ENCODE measurements at places on chromosomes 3 and 15.

DNA sequence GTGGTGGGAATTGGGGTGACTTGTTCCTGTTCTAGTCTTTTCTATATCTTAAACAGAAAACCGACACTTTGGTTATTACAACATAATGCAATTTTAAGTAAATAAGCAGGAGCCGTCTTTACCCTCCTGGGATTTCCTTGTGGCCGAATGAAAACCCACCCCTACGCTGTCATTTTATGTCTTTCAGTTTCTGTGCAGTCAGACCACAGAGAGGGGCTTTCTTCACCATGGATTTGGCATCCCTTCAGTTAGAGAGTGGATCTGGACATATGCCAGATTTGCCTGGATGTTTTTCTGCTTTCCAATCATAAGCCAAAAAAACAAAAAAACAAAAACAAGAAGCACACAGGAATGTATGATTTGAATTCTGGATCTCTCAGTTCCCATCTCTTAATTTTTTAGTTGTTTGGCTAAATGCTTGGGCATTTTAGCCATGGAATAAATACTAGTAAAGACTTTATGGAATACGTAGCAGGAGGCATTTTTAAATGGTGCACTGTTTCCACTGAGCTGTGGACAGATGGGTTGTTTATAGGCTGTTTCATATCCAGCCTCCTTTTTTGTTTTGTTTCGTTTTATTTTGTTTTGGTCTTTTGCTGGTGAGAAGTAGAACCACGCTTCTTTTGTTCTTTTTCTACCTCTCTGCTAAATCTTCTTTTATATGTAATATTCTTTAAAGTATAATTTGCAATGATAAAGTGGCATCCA is 272.9 kb downstream of the FEZF2 start:
- no peak for DNase-seq

DNA sequence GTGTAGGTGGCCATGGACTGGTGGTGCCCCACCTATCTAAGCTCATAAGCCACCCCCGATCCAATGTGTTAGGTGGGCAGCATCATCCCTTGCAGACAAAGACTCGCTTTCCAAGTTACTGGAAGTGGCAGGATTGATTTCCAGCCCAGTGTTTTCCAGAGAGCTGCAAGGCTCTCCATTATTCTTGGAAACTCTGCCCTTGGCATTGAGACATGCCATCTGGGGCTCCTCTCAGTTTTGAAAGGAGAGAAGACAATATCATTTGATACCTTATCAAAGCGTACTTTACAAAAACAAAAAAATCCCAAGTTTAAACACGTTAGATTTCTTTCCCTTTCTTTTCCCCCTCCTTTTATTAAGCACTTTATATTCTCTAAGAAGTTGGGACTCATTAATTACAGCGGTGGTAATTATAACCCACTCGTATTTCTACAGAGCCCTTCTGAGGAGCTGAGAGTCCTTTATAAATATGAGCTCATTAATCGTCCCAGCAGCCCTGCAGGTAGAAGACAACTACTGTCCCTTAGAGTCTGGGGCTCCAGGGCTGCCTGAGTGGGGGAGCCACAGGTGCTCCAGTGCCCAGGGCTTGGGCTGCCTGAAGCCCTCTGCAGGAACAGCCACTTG is 226.1 kb downstream of the TLE3 start:
- no peak for DNase-seq

DNA sequence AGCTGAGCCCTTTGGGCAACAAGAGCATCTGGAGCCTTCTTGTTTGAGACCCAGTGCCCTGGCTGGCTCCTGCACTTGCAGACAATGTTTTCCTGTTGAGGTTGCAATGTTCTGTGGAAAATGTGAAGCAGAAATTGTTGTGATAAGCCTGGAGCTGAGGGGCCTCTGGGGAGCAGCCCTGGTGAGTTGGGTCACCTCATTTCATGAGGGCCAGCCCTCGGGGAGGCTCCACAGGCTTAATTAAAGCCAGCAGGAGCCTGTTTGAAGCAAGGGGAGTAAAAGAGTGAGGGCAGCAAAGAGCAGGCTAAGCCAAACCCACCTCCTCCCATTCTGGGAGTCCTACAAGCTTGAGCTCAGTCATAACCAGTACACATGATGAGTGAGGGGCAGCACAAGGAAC is 154.3 kb downstream of the ALDH1A2 start:
- no peak for DNase-seq

- DNase-seq: no peak
These were observed 10.2 kb upstream of the LDHAL6B start for GRCh38 chr15:59196416-59196815.

GRCh38 chr3:165875644-165876043 is 38.4 kb upstream of the BCHE start:
- no peak for DNase-seq

DNA sequence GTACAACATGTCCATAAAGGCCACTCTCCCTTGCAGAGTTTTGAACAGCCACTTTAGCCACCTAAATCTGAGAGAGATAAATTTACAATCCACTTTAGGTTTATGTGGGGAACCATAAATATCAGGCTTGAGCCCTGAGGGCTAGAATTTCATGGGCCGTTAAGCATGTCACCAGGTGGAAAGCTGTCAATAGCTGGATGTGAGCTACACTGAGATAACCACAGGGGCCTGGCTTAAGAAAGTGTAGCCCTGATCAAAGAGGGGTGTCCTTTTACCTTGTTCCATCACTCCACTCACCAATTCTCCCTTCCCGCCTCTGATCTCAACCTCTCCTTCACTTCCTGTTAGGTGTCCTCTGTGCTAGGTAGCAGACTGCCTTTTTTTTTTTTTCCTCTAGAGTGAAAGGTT is 172.8 kb upstream of the ICE2 start:
- DNase-seq: no peak

GRCh38 chr3:115996420-115997108 is 373.3 kb downstream of the GAP43 start:
- no peak for DNase-seq

DNA sequence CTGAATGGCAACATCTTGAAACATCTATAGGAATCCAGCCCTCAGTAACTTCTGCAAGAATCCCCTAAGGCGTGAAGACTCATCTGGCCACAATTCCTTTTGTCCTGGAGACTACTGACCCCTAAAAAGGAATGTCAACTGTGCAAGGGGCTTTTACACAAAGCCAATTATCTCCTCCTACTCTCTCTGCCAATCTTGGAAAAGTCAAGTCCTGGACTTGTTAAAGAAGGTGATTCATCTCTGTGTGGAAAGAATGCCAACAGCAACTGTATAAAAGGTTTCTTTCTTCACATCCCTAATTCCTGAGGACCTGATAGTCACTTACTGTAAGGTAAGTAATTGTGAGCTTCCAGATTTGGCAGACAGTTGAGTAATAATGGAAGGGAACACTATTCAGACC is 22.3 kb downstream of the THRB start:
- no peak for DNase-seq

DNA sequence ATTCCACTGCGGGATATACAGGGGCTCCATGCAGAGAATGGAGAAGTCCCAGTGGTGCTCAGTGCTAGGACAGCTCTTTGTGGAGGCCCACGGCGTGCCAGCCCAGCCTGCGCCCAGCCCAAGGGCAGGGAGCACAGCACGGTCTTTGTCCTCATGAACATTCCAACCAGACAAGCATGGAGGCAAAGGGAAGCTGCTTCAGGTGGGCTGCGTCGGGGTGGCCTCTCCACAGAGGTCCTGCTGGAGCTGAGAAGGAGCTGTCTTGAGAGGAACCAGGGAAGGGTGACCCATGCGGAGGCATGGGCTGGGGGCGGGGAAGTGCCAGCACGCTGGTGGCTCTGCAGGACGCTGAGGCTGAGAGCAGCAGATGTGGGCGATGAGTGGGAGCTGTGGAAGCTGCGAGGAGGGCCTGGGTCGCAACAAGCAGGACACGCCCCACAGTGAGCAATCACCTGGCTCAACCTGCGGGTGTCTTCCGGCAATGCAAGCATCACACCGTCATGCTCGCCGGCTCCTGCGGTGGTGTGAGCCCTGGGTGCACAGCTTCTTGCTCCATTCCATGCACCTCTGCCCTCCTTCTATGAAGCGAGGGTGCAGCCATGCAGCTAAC is 14.0 kb upstream of the KLF15 start:
- no peak for DNase-seq

DNA sequence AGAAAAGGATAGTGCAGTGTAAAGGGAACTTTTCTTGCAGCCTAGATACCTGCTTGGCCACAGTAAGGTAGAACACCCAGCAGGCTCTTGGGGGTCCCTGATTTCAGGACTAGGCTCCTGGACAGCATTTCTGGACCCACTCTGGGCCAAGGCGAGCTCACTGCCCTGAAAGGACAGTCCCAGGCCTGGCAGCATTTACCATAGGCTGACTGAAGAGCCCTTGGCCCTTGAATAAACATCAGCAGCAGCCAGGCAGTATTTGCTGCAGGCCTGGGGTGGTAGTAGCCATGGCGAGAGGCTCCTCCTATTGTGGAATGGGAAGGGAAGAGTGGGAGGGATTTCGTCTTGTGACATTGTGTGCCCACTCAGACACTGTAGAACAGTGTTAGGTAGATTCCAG is 529.2 kb downstream of the TUSC7 start:
- DNase-seq: no peak

DNA sequence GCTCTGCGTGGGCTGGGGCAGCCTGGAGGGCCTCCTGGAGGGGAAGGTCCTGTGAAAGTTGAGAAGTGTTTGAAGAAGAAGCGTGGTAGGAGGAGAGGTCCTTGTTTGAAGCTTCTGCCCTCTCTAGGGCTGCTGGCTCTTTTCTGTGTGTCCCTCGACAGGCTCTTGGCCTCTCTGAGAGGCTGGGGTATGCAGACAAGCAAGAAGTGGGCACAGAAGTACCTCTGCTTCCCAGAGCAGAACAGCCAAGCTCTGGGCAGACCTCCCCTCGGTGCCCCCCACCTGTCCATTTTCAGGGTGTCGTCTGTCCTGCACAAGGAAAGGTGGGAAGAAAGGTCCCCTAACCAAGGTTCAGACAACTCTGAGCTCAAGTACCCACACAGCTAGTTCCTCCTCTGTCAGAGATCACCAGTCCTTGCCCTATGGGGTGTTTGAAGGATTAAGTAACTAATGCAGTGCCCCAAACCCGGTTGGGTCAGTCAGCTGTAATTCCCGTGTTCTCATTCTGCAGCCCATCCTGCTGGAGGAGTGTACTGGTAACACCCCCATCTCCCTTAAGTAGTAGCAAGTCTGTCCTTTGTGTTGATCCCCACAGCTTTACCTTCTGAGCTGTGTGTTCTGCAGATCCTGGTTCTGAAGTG is 6.3 kb downstream of the CSK start:
- DNase-seq: no peak

DNA sequence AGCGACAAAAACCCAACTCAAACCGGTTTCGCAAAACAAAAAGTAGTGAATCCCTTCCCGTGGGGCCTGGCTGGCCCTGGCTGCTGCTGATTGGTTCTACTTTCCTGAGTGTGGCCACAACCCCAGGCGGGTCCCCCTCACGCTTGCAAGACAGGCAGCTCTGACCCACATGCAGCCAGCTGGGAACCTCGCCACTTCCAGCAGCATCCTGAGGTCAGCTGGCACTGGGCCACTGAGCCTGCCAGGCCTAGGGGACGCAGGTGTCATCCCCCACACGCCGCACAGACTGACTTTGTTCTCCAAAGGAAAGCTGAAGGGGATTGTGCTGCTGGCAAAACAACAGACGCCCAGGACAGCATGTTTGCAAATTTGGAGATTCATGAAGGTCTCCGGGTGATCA is 111.1 kb downstream of the TPRA1 start:
- no peak for DNase-seq

DNA sequence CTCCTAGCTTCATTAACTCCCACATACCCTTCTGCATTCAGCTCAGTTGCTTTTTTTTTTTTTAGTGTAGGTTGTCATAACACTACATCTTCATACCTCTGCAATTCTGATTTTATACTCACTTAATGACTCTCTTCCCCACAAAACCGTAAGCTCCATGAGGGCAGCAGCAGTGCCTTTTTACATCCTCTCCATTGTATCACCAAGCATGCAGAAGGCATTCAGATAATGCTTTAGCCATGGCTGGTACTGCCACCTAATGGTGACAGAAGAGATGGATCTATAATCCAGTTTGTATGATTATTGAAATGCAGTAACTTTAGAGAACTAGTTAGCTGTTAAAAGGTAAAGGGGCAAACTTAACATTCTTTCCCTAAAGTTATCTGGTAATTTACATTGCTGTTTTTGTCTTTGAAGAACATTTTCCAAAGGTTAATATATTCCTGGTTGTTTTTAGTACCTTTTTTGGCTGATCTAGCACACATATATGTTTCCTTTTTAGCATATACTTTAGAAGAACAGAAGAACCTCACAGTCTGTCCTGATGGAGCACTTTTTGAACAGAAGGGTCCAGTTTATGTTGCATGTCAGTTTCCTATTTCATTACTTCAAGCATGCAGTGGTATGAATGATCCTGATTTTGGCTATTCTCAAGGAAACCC is 36.8 kb downstream of the ATP1B3 start:
- DNase-seq: no peak

GRCh38 chr15:47299846-47300434 is 417.4 kb upstream of the SEMA6D start:
- no peak for DNase-seq

GRCh38 chr15:63014578-63014977 is 28.0 kb upstream of the TPM1 start:
- no peak for DNase-seq

- DNase-seq: no peak
These were observed 106.6 kb downstream of the TOP2B start for GRCh38 chr3:25558121-25558520.

DNA sequence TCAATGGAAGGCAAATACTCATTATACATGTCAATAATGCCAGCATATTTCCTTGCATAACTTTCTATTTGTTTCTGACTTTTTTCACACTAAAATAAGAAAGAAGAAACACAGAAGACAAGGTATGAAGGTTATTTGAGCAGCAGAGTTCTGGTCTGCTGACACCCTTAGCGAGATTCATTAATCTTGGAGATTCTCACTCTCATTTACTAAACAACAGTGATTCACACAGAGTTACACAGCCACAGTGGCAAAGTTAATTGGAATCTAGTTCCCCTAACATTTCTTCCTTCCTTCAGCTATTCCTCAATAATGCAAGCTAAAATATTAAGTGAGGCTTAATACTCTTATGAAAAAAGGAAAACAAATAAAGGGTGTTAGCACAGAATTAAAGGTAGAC is 1044.0 kb downstream of the IGSF11 start:
- no peak for DNase-seq

DNA sequence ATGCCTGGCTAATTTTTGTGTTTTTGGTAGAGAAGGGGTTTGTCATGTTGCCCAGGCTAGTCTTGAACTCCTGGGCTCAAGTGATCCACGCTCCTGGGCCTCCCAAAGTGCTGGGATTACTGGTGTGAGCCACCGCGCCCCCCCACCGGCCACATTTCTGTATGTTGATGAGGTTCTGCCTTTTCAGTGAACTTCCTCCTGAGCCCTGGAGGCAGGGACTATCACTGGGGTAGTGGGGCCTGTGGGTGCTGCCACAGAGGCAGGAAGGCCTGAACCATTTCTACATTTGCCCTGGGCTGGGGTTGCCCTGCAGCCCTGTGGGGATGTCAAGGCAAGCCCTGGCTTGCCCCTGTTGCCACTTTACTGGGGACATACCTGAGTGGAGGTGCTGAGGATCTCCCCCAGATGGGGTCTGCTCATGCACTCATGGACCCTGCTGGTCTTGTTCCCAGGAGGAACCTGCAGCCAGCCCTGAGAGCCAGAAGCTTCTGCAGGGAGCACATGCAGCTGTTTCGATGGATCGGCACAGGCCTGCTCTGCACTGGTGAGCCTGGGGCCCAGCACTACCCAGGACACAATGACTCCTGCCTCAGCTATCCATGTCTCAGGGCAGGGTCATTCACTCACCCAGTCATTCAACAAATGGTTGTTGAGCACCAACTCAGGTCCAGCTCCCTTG is 5.7 kb downstream of the SLC28A1 start:
- DNase-seq: no peak

- no peak for DNase-seq
These were observed 1.2 kb upstream of the MAP1A start for GRCh38 chr15:43516185-43516584.
